ENCODE measurements at places on chromosomes 5 and 9. TPM values are rescaled to one million over a fixed set of nuclear protein-coding genes. Genes with fewer than 3 reads are reported as not detected.

- no peak for DNase-seq
These were observed at the start of gene CCL28 for GRCh38 chr5:43412156-43412555. CCL28 (minus strand) TSS chr5:43412391; CDS start chr5:43412316, 75 bp downstream.

The WHRN gene
- 5.9 TPM for polyA plus RNA-seq

The FOXI1 gene
- polyA plus RNA-seq = 7.1 TPM

The LHX2 gene
- not detected for polyA plus RNA-seq

The ARHGEF28 gene
- polyA plus RNA-seq = 42.0 TPM

- no peak for DNase-seq
These were observed at the start of gene GDA for GRCh38 chr9:72149231-72149975. GDA (plus strand) TSS chr9:72149440; CDS start chr9:72149560, 120 bp downstream.

DNA sequence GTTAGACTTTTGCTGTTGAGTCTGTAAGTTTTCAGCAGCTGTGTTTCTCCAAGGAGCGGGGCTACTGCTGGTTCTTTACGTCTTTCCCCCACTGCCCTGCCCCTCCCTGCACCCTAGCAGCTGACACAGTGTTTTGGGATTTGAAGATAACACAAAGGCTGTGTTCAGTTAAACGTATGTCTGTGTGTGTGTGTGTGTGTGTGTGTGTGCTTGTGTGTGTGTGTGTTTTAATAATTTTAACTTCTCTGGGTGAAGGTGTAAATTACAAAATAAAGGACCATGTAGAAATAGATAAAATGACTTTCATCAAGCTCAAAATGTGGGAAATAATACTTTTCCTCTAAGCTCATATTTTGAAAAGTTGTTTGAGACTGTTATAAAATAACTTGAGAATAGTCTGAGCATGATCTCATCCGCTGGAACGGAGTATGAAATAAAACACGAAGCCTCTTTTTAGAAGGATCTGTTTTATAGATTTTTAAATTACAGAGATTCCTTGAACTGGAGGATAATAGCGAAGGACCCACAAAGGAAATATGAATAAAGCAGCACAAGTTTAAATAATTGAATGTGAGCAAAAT, 10.9 kb downstream of the ABL1 start:
- DNase-seq = no peak

The TCERG1 gene
- 106 TPM for polyA plus RNA-seq
